ENCODE measurements at places on chromosomes 2 and 18. TPM values are rescaled to one million over a fixed set of nuclear protein-coding genes. Genes with fewer than 3 reads are reported as not detected.

Gene RAPGEF4
- 13.5 TPM for total RNA-seq

Gene VWC2L
- total RNA-seq = 3.2 TPM

Gene CCDC85A
- 22.1 TPM for total RNA-seq

Gene KCNIP3
- total RNA-seq = 3.0 TPM

Gene NGEF
- total RNA-seq = 33.4 TPM

Gene ZAP70
- total RNA-seq = 0.49 TPM

Gene LDLRAD4
- 63.4 TPM for total RNA-seq

Gene SNED1
- 3.2 TPM for total RNA-seq

Gene EPB41L3
- 39.3 TPM for total RNA-seq

Gene DSG4
- not detected for total RNA-seq

Gene TGFBRAP1
- 22.1 TPM for total RNA-seq

Gene CLK1
- total RNA-seq = 168 TPM

Gene CHN1
- total RNA-seq = 41.1 TPM

Gene MAP3K19
- 1.7 TPM for total RNA-seq

Gene TBR1
- 95.6 TPM for total RNA-seq

Gene PLGLB1
- 6.6 TPM for total RNA-seq

Gene PLA2R1
- total RNA-seq = 1.7 TPM

Gene TOGARAM2
- total RNA-seq = under 0.01 TPM

Gene C2orf78
- not detected for total RNA-seq

Gene DHRS9
- 0.49 TPM for total RNA-seq

Gene ADD2
- 385 TPM for total RNA-seq

Gene ACOXL
- total RNA-seq = not detected

Gene REG3A
- not detected for total RNA-seq

Gene HDHD2
- 27.8 TPM for total RNA-seq

Gene PRKAG3
- not detected for total RNA-seq

Gene LYPD6
- 8.1 TPM for total RNA-seq

Gene SCN9A
- total RNA-seq = 71.1 TPM

Gene ACTG2
- total RNA-seq = 0.98 TPM

Gene GREB1
- 3.0 TPM for total RNA-seq

Gene EGR4
- total RNA-seq = not detected

Gene KCTD18
- 8.1 TPM for total RNA-seq

Gene TMEM127
- total RNA-seq = 16.0 TPM

Gene STPG4
- total RNA-seq = 0.49 TPM

Gene FSHR
- not detected for total RNA-seq

Gene KIF5C
- 366 TPM for total RNA-seq

Gene REG1B
- total RNA-seq = not detected

Gene ATP8B1
- total RNA-seq = 4.2 TPM
